T-helper 22 cell (primary cell): ENCODE measurements at places on chromosomes 1 and 21.

- no peak for DNase-seq
Measured at GRCh38 chr1:155075535-155075934, 3.1 kb upstream of the EFNA3 start.

GRCh38 chr1:177571485-177572076, 398.3 kb downstream of the SEC16B start:
- no peak for DNase-seq

GRCh38 chr1:219121679-219122078, 52.0 kb upstream of the LYPLAL1 start:
- DNase-seq = no peak

GRCh38 chr1:89998306-89998705, 3.4 kb downstream of the ZNF326 start:
- DNase-seq = no peak

DNA sequence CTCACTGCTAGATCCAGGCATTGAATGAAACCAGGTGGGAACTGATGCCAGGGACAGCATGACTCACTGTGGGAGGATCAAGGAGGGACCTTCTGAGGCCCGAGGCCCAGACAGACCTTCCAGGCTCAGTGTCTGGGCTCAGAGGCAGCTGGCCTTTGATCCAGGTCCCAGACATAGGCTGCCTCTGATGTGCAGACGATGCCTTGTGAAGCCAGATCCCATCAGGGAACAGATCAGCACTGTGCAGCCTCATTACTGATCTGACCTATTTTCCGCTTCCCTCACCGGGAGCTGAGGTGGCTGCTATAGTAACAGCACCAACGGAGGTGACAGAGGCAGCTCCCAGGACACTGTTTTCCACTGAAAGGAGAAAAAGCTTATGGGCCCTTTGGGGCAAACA, 399.5 kb downstream of the MATN1 start:
- DNase-seq = no peak

DNA sequence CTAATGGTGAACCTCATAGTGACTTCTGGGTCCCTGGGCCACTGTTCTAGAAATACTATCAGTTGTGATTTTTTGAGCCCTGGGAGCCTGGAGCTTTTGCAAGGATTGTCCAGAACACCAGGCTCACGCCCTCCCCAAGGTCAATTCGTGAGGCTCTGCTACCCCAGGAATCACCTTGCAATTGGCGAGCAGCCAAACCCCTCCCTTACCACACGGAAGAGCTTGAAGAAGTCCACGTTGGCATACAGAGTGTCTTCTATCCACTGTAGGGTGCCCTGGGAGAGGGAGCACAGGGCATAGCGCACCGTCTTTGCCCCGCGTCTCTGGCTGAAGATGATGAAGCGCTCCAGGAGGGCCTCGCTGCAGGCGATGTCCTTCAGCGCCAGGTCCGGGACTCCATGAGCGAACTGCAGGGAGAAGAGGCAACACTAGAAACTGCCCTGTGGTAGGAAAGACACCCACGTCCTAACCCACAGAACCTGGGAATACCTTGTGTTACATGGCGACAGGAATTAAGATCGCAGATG, 22.3 kb downstream of the ABCA4 start:
- no peak for DNase-seq

- no peak for DNase-seq
Measured at GRCh38 chr1:185974367-185975170, 240.4 kb downstream of the HMCN1 start.

DNA sequence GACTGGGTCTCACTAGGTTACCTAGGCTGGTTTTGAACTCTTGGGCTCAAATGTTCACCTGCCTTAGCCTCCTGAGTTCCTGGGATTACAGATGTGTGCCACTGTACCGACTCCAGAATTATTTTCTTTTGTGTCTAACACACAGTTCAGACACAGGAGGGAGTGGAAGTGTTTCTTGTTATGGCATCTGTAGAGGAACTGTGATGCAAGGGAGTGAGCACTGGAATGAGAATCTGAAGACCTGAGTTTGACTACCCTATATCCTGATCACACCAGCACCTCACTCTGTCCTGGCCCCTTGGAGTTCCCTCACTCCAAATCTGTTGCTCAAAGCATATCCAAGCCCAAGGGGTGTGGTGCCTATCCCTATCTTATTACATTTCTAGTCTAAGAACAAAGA, 15.2 kb downstream of the OPTC start:
- DNase-seq = no peak

GRCh38 chr1:89941110-89941766, 53.7 kb upstream of the ZNF326 start:
- no peak for DNase-seq

DNA sequence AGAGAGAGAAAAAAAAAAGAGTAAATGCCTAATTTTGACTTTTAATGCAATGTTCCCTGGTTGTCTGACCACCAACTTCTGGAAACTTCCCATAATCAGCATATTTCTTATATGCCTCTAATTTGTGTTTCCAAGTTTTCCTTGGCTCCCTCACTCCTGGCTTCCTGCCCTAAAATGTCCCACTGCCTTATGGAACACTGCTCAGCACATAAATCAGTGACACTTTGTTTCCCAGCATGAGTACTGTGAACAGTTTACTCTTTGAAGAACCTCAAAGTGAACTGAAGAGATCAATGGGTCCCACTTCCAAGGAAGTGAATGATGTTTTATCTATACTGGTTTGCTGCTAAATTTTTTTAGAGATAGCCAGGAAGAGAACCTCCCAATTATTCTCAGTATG, 271.3 kb upstream of the PRMT6 start:
- DNase-seq = no peak
